Gastroesophageal sphincter (tissue), 4 donors: ENCODE measurements at places on chromosomes 1 and 21. TPM values are rescaled to one million over a fixed set of nuclear protein-coding genes. Genes with fewer than 3 reads are reported as not detected.

The RGS13 gene
- not detected for total RNA-seq

The SPATA45 gene
- total RNA-seq: not detected

The SLC30A10 gene
- total RNA-seq: not detected

The RHOU gene
- total RNA-seq: 36.9 TPM

The S100A7 gene
- total RNA-seq: 33.0 TPM

The FAM177B gene
- total RNA-seq: 0.73 TPM

The CHRM3 gene
- total RNA-seq: 123 TPM

- H3K27ac ChIP-seq: peak overlapping the region; percentile 13
- H3K27me3 ChIP-seq: no peaks in the 10 kb centered on the region
- ATAC-seq: no peak
- H3K4me1 ChIP-seq: peaks cover 81% of the 10 kb centered on the region
- H3K4me3 ChIP-seq: no peak overlapping the region
Measured at GRCh38 chr1:2276803-2277580, 48.9 kb downstream of the SKI start.

DNA sequence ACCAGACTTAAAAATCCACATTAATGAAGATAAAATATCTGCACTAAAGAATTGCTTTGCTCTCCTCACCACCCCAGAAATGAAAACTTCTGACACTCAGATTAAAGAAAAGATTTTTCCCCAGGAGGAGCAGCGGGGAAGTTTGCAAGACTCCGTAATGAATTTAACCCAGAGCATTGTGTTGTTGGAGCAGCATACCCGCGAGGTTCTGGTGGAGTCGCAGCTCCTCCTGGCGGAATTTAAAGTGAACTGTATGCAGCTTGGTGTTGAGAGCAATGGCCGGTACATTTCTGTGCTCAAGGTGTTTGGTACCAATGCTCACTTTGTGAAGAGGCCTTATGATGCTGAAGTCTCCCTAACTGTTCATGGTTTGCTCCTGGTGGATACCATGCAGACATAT, 46.4 kb downstream of the VPS13D start:
- H3K27me3 ChIP-seq: no peaks in the 10 kb centered on the region
- H3K27ac ChIP-seq: no peak overlapping the region
- no peak overlapping the region for H3K4me3 ChIP-seq
- no peaks in the 10 kb centered on the region for H3K4me1 ChIP-seq
- peaks cover 96% of the 10 kb centered on the region for H3K36me3 ChIP-seq

DNA sequence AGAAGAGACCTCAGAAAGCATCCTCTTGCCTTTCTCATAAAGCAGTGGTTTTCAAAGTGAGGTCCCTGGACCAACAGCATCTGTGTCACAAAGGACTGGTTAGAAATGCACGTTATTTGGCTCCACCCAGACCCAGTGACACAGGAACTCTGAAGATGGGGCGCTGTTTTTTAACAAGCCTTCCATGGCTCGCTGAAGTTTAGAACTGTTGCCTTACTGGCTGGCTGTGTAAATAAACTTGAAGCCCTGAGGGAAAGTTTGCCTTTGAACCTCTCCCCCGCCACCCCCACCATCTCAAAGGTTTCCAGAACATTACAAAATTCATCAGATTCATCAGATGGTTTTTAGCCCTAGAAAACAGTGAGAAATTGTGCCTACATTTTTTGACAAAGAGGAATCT, 21.8 kb upstream of the IKBKE start:
- H3K27me3 ChIP-seq: no peaks in the 10 kb centered on the region
- peaks cover 19% of the 10 kb centered on the region for H3K4me1 ChIP-seq
- H3K36me3 ChIP-seq: peaks cover 92% of the 10 kb centered on the region
- no peak for ATAC-seq

- no peak for ATAC-seq
- no peak overlapping the region for H3K4me3 ChIP-seq
- H3K27me3 ChIP-seq: no peaks in the 10 kb centered on the region
- no peaks in the 10 kb centered on the region for H3K4me1 ChIP-seq
- no peaks in the 10 kb centered on the region for H3K36me3 ChIP-seq
Measured at GRCh38 chr1:81374481-81374880, 426.3 kb upstream of the ADGRL2 start.

GRCh38 chr1:76949503-76949902, 82.2 kb downstream of the ST6GALNAC5 start:
- no peak overlapping the region for H3K27ac ChIP-seq
- H3K4me3 ChIP-seq: no peak overlapping the region
- H3K4me1 ChIP-seq: no peaks in the 10 kb centered on the region
- H3K27me3 ChIP-seq: no peaks in the 10 kb centered on the region
